ENCODE measurements at places on chromosomes 1 and 21. TPM values are rescaled to one million over a fixed set of nuclear protein-coding genes. Genes with fewer than 3 reads are reported as not detected.

Gene CSMD2
- 0.09 TPM for total RNA-seq

GRCh38 chr1:45536886-45537285, 13.7 kb upstream of the AKR1A1 start:
- DNase-seq, result no peak

DNA sequence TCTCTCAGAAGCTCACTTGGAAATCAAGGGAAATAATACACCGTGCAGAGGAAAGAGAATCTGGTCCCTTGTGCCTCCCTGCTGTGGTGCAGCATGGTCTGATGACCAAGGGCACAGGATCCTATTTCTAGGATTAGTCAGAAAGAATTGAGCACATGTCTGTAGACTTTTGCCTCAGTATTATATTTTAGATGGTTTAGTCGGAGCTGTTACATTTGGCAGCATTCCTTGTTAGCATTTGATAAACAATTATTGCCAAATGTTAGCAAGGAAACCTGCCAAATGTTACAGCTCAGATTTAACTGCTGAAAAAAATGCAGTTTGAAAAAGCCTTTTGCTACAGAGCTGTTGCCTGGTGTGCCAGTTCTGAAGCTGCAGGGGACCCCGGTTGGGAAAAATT, 183.5 kb upstream of the DPYD start:
- no peak for DNase-seq

Gene CD84
- total RNA-seq, result 5.8 TPM

Gene TACSTD2
- total RNA-seq, result 1.2 TPM

Gene SPATA45
- total RNA-seq, result not detected

Gene ETS2
- 90.7 TPM for total RNA-seq

DNA sequence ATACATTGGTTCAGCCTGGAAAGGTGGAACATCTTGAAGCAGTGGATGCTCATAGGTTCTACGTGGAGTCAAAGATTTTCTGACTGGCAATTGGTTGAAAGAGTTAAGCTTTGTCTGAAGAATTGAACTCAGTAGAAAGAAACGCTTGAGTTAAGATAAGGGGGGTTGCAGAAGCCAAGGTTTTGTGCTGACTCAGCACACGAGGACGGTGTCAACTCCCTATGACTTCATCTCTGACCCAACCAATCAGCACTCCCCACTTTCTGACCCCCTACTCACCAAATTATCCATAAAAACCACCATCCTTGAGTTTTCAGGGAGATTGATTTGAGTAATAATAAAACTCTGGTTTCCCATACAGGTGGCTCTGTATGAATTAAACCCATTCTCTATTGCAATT, 2.5 kb upstream of the PINK1 start:
- DNase-seq, result no peak

Gene RUNX3
- 0.84 TPM for total RNA-seq

DNA sequence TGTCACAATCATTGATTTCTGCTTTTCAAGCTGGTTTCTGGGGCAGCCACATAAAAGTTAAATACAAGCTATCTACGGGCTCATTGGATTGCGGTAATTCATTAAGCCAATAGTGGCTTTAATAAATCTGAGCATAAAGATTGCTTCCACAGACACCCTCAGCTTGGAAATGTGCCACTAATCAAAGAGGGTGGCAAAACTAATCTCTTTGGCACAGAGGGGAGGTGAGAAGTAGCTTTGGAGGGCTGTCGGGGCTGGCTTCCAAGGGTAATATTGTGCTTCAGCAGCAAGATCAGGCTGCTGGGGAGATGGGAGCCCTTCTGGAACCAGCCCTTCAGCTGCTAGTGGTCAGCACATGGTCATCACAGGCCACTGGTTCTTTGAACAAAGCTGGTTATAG, 21.2 kb upstream of the KAZN start:
- DNase-seq, result no peak

- DNase-seq, result no peak
Measured at GRCh38 chr1:195188821-195189220, 1419.4 kb downstream of the KCNT2 start.

DNA sequence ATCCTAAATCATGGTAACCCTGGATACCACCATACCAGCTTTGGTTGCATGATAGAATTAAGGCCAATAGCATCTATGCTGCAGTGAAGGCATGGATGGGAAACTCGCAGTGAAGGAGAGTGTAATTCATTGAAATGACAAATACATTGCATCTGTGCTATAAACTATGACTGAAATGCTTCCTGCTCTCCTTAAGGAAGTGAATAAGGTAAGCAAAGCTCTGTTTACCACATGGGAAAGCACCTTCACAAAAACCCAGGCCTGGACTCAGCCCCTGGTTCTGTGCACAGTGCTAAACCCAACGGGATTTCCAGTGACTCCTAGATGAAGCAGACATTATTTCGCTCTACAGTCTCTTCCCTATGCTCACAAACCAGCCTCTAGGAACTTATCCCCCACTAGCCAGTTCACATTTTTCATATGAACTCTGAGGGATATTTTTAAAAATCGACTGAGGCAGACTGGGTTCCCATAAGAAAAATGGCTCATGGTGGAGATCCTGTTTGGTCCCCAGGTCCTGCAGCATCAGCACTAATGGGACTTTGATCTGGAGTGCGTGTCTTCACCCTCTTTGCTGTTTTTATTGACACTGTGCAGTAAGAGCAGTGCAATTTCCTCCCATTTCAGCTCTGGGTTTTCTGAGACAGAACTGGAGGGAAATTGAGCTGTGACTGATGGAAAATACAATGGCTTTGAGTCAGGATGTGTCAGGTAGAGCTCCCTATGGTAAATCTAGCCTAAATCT, 362.7 kb downstream of the SIPA1L2 start:
- no peak for DNase-seq

Gene LHX8
- total RNA-seq, result not detected

DNA sequence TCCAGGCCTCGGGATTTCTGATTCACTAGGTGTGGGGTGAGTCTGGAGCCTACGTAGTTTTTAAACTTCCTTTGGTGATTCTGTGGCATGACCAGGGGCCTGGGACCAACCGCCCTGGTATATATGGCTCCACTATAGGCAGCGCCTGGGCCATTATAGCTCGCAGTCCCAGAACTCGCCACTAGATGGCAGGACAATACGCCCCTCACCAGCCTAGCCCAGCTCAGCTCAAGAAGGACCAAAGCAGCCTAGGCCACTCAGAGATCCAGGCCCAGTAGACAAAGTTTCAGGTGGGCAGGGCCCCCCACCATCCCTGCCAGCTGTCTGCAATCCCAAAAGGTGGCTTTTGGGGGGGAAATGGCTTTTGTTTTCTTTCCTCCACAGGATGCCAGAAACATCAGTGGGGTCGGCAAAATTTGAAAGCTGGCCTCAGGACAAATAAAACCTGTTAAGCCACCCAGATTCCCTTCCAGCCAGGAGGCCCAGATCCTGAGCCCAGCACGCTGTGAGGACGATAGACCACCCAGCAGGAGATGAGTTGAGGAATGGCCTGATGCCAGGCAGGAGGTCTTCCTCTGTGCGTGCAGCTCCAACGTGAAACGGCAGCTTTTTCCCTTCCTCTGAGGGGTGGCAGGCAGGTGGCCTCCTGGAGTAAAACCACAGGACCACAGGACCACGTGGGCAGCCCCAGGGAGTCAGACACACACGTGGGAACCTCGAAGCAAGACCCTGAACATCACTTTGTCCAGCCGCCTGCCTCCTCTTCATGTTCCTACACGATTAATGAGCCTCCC, 24.8 kb upstream of the TMEM51 start:
- peak; percentile 83 for DNase-seq

DNA sequence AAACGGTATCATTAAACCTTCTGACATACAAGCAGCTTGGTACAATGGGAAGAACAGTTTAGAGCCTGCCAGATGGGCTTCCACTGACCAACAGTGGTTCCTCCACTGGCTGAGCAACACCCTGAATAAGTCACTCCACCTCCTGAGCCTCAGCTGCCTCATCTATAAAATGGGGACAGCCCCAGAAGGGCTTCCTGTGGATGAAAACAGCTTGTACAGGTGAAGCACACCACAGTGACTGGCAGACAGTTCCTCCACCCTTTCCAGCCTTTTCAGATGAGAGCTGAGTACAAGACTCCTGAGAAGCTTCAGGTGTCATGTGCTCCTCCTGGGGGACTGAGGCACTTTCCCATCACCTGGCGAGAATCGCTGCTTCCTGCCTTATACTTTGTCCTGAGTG, 2.1 kb downstream of the CAPZB start:
- DNase-seq, result no peak
